ENCODE measurements at places on chromosomes 3 and 15.

- DNase-seq = no peak
Measured at GRCh38 chr15:98953968-98954367, 53.6 kb downstream of the PGPEP1L start.

GRCh38 chr15:69573815-69574475 lies 121.3 kb downstream of the RPLP1 start:
- no peak for DNase-seq

DNA sequence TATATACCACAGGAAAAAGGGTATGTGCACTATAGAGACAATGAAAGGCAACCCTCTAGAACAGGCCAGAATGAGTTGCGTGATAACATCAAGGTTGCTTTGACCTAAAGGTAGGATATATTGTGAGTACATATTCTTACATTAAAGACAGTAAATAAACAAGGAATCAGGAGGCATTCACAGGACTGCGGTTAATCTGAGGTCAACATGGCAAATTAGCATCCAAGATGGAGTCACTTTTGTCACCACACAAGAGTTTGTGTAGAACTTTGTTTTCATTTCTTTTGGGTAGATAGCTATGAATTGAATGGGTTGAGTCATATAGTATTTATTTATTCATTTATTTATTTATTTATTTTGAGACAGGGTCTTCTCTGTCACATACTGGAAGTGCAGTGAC lies 11.5 kb upstream of the SCAP start:
- no peak for DNase-seq

DNA sequence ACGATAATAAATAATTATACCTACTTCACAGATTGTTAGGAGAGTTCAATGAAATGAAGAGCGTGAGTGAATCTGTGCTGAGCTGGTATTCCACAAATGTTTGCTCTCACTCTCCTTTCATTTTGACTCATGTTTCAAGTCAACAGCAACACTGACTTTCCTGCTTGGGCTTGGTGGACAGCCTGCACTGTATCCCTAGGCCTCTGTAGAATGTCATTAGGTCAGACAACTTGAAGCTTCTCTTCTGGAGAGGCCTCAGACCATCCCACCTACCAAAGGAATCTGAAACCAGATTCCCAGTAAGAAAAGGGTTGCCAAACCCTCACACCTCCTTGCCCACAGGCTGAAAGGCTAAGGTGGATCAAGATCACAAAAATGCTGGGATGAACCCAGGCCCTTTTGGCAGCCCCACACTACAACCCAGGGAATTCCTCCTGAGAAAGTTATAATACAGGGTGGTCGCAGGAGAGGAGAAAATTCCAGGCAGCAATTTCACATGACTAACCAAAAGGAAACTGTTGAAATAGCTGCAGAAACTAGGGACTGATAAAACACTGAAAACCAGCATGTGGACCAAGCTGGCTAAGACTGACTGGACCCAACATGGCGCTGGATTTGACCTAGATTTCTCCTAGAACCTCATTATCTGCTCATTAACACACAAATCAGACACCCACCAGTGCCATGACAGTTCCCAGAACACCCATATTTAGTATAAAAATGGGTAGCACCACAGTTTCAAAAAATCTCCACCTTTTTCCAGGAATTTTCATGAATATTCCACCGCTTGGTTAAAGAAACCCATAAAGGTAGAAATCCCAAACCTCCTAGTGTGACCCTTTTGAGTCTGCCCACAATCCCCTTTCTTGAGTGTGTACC lies 57.0 kb upstream of the ZNF148 start:
- DNase-seq = no peak

DNA sequence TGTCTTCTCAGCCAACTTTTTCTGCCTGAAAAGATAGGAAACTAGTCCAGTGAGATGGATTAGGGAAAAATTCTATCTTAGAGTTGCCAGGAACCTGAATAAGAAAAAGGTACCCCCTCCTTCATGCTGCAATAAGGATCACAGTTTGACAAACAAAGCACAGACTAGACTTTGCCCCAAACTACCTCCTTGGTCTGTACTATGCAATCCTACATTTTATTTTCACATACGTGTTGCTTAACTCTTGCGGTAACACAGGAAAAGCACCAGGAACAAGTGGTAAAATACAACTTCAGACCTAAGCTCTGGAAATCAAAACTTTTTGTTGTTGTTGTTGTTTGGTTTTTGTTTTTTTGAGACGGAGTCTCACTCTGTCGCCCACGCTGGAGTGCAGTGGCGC lies 11.3 kb upstream of the IL12A start:
- DNase-seq = no peak

DNA sequence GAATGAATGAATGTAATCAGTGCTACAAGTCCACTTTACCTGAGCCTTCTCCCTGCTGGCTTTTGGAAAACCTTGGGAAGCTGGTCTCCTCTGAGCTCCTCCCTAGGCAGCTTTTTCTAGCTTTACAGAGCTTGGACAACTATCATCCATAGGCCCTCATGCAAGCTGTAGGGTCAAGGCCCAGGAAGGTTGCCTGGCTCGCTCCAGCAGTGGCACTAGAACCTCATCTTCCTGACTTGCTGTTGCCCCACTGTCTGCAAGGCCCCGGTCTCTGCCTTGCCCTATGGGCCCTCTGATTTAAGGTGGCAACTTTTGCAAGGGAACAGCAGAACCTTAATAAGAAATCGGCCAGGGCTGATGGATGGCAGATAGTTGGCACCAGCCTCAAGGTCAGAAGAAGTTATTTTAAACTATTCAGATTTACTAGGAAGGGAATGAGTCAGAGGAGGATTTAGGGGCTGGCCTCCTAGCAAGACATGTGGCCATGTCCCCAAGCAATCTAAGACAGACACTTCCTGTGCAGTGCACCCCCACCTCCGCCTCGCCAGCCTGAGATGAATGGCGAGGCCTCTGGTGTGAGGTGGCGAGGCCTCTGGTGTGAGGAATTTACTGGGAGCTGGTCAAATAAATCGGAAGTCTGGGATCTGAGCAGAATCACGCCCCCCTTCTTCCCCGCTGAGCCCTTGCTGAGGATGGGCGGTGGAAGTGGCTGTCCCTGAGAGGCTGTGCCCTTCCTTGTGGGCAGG lies 180.8 kb downstream of the MEGF11 start:
- DNase-seq = no peak

DNA sequence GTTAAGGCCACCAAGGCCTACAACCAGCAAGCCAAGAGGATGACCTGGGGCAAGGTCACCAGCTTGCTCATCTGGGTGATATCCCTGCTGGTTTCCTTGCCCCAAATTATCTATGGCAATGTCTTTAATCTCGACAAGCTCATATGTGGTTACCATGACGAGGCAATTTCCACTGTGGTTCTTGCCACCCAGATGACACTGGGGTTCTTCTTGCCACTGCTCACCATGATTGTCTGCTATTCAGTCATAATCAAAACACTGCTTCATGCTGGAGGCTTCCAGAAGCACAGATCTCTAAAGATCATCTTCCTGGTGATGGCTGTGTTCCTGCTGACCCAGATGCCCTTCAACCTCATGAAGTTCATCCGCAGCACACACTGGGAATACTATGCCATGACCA lies 3.6 kb downstream of the CXCR6 start:
- DNase-seq = no peak

GRCh38 chr3:183298701-183299153 lies 45.7 kb downstream of the B3GNT5 start:
- peak; percentile 88 for DNase-seq

- DNase-seq = no peak
Measured at GRCh38 chr3:169303660-169304059, 359.9 kb downstream of the MECOM start.

GRCh38 chr3:11206316-11206715 lies 52.0 kb downstream of the HRH1 start:
- DNase-seq = no peak

DNA sequence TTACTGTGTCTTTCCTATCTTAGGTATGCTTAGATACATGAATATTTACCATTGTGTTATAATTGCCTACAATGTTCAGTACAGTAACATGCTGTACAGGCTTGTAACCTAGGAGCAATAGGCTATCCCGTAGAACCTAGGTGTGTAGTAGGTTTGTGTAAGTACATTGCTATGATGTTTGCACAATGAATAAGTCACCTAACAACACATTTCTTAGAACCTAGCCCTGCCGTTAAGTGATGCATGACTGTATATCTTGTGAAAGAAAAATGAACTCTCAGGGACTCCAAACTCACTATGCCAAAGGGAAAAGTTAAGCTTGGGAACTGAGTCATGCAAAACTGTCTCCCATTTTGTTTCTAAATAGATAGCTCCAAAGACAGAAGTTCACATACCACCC lies 91.5 kb upstream of the ACP3 start:
- DNase-seq = no peak

- DNase-seq = peak; percentile 54
Measured at GRCh38 chr3:170815340-170815739, 54.7 kb downstream of the RPL22L1 start.

DNA sequence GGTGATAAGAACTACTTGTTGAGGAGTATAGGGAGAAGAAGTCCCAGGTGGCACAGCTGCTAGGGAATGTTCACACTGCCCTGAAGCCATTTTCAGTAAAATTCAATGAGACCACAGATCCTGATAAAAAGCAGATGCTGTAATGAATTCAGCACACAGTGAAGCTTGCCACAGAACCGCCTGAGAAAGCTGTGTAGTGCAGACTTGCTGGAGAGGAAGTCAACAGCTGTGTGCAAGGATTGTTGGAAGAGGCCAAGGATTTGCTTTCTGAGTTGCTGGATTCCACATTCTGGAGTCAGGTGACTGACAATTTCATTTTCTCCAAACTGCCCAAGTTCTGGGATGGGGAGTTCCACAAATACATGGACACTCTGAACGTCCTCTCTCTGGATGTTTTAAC lies 70.9 kb downstream of the ANP32A start:
- no peak for DNase-seq

- DNase-seq = no peak
Measured at GRCh38 chr3:167830007-167830406, 94.5 kb downstream of the SERPINI1 start.

- no peak for DNase-seq
Measured at GRCh38 chr3:65833761-65834505, 204.8 kb downstream of the MAGI1 start.

DNA sequence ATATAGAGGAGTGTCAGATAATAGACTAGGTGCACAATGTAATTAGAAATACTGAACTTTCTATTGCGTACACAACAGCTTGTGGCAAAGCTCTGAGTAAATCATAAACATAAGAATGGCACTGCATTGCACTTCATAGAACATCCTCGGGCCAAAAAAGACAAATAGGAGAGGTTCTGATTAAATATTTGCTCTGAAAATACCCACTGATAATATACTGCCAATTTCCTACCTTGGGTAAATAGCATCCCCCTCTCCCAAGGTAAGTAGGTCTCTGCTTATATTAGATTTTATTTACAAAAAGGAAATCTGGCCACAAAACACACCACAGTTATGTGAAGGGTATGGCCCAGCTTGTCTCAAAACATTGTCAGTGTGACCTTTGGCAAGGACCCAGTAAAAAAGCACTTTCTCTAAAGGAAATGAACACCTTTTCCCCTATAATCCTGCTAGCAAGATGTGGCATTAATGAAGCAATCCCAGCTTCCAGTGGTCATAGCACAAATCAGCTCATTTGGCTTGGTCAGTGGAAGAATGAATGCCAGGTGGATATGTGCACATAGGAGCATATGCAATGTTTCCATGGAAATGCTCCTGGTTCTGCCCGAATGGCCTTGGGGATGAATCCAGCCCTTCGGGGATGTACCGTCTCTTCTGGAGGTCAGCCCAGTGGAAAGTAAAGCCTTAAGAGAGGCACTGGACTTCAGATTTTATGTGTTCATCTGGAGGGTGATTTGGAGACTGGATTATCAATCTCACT lies 315.9 kb downstream of the LSAMP start:
- DNase-seq = no peak

GRCh38 chr3:18585004-18585968 lies 160.1 kb upstream of the SATB1 start:
- DNase-seq = no peak

DNA sequence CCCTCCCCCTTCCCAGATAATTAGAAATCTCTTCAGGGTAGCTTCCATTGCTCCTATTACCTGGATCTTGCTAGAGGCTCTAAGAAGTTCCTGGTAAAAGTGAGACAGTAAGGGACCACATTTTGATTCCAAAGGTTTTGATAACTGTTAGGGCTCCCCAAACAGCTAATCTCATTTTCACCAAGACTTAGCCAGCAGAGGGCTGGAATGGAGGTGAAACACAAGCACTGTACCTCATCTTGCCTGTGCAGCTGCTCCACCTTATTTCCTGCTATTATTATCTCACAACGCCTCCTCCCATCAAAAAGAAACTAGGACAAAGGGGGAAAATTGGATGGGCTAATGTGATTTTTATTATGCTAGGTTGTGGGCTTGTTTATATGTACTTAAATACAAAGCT lies 7.3 kb downstream of the SETD5 start:
- no peak for DNase-seq

DNA sequence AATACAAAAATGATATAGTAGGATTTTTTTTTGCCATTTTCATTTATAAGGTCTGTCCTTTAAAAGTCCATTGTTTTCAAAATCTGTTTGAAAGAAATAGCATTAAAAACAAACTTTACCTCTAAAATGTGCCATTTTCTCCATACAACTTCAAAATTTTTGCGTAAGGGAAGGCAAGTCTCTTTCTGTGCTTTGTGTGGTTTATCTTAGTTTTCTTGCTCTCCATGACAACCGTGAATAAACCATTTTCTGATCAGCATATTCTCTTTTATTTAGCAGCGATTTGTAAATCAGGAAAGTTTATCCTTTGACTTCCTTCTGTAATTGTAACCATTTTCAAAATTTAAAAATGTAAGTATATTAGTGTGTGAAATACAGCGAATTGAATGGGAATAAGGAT lies 147.9 kb upstream of the CGNL1 start:
- no peak for DNase-seq
